ENCODE measurements at places on chromosomes 5 and 9. TPM values are rescaled to one million over a fixed set of nuclear protein-coding genes. Genes with fewer than 3 reads are reported as not detected.

SPEF2 gene
- 8.6 TPM for polyA plus RNA-seq

BNC2 gene
- 1.8 TPM for polyA plus RNA-seq

PPP3R2 gene
- polyA plus RNA-seq, result 0.02 TPM

ZNF474 gene
- polyA plus RNA-seq, result 0.50 TPM

GCNT4 gene
- 20.7 TPM for polyA plus RNA-seq

DENND1A gene
- 9.2 TPM for polyA plus RNA-seq

DMRTA1 gene
- polyA plus RNA-seq, result 1.0 TPM

CCDC192 gene
- polyA plus RNA-seq, result 0.11 TPM

RNF130 gene
- 69.2 TPM for polyA plus RNA-seq

HBEGF gene
- polyA plus RNA-seq, result 4.2 TPM

CNTNAP3 gene
- 4.4 TPM for polyA plus RNA-seq

SIGMAR1 gene
- polyA plus RNA-seq, result 24.6 TPM

PLAC8L1 gene
- polyA plus RNA-seq, result 1.5 TPM
